Occipital lobe (tissue), 3 donors: ENCODE measurements at places on chromosomes 1 and 21.

DNA sequence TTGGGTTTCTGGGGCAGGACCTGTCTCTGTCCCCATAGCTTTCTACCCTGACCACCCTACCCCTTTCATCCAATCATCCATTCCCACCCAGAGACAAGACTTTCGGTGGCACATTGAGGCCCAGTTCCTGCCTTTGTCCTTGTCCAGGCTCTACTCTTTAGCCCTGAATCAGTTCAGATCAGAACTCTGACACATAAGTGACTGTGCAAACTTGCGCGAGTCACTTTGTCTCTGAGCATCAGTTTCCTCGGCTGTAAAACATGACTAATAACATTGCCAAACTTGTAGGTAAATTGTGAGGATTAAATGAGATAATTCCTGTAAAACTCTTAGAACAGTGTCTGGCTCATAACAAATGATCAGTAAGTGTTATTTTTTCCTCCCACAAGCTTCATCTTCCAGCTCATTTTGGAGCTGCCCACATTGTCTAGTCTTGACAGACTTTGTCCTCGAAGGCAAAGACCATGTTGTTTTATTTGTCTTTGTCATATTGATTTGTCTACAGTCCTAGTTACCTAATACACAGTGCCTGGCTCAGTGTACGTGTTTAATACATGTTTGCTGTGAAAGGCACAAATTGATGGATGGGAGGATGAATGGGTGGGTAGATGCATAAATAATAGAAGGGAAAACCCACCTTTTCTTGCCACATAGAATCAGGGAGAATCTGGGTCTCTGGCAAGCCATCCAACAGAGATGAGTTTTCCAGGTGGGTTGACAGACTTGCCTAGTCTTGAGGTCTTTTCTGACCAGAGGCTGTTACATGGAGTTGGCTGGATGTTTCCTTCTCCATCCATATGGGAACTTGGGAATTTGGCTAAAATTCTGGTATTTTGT, 262.9 kb downstream of the OMA1 start:
- no peak for DNase-seq

- DNase-seq = no peak
These were observed 41.3 kb downstream of the RIPK4 start for GRCh38 chr21:41725421-41726031.

DNA sequence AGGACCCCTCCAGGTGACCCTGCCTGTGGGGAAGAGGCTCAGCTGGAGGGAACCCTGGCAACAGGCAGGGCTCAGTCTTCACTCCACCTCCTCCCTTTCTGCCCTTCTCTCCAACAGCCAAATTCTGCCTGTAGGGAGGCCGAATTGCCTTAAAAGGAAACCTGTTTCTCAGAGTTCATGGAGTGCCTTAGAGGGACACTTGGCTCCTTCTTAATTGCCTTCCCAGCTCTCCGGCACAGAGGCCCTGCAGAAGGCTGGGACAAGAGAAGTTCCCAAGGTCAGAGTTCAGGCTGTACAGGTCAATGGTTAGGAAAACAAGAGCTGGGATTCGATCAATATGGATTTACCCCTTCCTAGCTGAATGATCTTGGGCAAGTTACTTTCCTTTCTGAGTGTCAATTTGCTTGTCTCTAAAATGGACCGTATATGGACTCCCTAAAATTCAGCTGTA, 6.2 kb downstream of the CSRP1 start:
- DNase-seq = no peak

DNA sequence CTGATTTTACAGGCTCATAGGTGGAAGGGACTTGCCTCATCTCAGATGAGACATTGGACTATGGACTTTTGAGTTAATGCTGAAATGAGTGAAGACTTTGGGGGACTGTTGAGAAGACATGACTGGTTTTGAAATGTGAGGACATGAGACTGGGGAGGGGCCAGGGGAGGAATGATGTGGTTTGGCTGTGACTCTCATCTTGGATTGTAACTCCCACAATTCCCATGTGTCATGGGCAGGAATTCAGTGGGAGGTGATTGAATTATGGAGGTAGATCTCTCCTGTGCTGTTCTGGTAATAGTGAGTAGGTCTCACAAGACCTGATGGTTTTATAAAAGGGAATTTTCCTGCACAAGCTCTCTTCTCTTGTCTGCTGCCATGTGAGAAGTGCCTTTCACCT, 20.8 kb downstream of the SCYL3 start:
- DNase-seq = no peak

DNA sequence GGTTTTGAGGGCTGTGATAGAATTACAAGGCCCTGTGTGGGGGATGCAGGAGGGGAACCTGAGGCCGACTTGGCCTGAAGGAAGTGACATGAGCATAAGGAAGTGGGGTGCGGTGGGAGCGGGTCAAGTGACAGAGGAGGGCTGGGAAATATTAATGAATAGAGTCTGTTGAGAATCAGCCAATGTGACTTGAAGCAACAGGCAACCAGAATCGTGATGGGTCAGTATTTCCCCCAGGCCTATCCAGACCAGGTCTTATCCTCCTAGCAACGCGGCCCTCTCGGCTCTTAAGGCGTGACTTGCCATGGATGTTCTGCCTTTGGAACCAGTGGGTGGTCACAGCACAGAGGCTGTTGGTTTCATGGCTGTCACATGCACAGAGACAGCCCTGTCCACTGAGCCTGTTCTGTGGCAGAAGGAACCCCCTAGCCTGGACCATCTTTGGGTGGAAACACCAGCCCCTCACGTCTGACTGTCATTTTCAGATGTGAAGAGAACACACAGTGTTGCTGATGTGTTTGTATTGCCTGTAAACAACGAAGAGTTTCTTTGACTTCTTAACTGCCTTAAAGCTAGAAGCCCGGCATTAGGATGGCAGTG, 468.8 kb downstream of the CAMTA1 start:
- DNase-seq = no peak
